Renal cortex interstitium (tissue), 15 donors: ENCODE measurements at places on chromosomes 7 and 10. TPM values are rescaled to one million over a fixed set of nuclear protein-coding genes. Genes with fewer than 3 reads are reported as not detected.

- DNase-seq = peak; percentile 40
These were observed 1.1 kb upstream of the HOXA1 start for GRCh38 chr7:27096768-27097514.

- no peak for DNase-seq
These were observed 329.9 kb downstream of the PTPRN2 start for GRCh38 chr7:158257516-158258410.

DNA sequence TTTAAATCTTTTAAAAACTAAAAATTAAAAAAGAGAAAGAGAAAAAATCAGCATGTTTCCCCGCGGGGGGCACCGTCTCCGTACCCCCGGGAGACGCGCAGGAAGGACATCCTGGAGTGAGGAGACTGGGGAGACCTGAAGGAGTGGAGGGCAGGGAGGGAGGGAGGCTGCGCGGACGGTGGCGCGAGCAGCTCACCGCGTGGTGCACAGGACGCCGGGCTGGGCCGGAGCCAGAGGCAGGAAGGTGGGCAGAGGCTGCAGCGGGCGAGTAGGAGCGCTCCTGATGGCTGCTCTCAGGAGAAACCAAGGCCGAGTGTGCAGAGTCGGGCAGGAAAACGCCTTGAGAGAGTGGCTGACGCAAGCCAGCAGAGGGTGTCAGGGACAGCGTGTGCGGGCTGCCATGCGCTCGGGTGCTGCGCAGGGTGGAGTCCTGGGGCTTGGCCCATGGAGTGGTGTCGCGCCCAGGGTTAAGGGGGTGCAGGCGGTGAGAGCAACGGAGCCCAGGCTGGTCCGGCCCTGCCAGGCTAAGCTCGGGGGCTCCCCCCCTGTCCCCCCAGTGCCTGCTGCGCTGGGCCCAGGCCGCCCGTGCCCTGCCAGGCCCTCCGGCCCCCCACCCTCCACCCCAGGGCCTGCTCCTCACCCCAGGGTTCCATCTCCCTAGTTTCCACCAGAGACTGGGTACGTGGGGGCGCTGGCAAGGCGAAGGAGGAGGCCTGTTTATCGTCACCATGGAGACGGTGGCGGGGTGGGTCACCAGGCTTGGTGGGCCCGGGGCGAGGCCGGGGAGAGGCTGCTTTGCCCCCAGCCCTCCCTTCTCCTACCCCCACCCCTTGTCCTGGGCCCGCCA is 28.9 kb upstream of the FXYD4 start:
- no peak for DNase-seq

C10orf53 gene
- not detected for polyA plus RNA-seq

DNA sequence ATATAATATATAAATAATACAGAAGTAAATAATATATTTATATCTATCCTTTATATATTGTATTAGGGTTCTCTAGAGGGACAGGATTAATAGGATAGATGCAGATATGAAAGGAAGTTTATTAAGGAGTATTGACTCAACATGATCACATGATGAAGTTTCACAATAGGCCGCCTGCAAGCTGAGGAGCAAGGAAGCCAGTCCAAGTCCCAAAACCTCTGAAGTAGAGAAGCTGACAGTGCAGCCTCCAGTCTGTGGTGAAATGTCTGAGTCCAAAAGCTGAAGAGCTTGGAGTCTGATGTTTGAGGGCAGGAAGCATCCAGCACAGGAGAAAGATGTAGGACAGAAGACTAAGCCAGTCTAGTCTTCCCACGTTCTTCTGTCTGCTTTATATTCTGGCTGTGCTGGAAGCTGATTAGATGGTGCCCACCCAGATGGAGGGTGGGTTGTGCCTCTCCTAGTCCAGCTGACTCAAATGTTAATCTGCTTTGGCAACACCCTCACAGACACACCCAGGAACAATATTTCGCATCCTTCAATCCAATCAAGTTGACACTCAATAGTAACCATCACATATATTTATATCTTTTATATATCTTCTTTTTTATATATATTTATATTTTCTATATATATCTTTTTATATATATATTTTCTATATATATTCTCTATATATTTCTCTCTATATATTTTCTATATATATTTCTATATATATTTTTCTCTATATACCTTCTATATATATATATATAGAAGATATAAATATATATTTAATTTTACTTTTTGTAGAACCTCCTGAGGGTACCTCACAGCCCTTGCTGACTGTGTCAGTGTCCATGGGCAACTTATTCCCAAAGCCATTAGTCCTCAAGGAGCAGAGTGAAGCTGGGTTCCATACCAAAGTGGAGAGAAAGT is 24.6 kb upstream of the AKR1B10 start:
- DNase-seq = no peak

GRCh38 chr10:109838592-109839244 is 84.6 kb downstream of the XPNPEP1 start:
- DNase-seq = no peak

DNA sequence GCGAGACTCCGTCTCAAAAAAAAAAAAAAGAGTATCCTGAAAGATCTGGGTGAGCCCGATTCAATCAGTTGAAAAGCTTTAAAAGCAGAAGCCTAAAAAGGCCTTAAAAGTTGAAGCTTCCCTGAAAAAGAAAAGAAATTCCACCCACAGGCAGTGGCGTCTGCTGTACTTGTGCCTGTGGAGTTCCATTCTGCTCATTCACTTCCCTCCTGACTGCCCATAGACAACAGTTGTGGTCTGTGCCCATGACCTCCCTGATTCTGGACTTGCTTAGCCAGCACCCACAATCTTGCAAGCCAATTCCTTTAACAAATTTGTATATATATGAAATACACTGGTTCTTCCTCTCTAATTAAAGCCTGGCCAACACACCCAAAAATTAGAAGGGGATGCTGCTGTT is 141.7 kb downstream of the DLG5 start:
- DNase-seq = no peak

GRCh38 chr7:114653364-114654088 is 238.9 kb downstream of the FOXP2 start:
- DNase-seq = no peak
